ENCODE measurements at places on chromosomes 12 and 14.

- no peak for DNase-seq
Measured at GRCh38 chr14:89615421-89615820, 198.4 kb upstream of the FOXN3 start.

GRCh38 chr14:50830044-50830931, 674 bp downstream of the NIN start:
- DNase-seq = no peak

- no peak for DNase-seq
Measured at GRCh38 chr12:6953442-6954315, 2.5 kb downstream of the PTPN6 start.

GRCh38 chr12:68138480-68138879, 21.1 kb downstream of the IFNG start:
- DNase-seq = no peak

GRCh38 chr12:124778411-124778810, 85.3 kb downstream of the SCARB1 start:
- no peak for DNase-seq

DNA sequence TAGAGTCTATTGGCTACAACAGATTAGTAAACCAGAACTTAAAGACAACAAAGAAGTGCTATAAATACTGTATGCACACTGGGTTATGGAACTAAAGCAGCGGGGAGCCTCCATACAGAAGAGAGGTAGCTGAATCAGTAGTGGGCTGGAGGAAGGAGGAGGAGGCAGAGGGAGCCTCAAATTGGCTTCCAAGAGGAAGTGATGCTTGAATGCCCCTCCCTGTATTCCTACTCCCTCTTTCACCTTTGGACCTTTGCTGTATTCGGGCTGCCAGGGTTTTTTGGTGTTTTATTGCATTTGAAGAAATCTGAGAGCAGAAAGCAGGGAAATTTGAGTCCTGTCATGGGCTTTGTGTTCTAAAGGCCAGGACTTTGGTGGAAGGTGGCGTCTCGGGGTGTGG, 104.0 kb upstream of the PTPRB start:
- DNase-seq = no peak

DNA sequence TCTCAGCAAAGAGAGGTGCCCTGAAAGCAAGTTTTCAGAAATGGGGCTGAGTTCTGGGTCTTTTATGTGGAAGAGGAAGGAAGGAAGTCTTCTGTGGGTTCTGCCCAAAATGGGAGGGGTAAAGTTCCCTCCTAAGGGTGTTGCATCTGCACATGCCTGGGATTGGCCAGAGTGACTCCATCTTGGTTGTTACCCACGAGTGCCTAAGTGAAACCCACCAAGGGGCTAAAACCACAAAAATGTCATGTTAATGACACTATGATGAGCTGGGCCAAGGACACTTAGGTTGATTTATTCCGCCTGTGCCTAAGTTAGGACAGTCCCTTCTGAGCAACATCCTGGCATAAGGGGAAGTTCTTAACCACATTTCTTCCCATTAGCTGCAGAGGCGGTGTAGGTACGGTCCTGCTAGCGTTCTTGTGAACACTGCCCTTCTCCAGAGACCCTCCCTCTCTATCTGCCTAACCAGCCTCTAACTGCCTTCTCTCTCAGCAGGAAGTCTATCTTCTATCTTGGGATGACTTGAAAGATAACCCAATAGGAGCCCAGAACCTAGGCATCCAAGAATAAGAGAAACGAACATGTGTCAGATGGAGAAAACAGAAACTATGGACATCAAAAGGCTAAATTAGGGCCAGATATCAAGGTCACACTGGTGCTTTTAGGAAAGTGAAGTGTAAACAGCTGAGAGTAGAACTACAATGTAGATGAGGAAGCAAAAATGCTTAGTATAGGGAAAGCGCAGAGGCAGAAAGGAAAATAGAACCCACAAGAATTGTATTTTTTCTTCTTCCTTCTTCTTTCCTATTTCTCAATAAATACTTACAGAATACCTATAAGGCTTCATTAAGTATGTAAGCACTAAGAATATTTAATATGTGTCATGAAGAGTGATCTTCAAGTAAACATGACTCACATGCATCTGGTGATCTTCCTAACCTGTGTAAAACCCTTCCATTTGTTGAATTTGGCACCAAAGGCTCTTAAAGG, 104.2 kb upstream of the AMN1 start:
- DNase-seq = no peak

DNA sequence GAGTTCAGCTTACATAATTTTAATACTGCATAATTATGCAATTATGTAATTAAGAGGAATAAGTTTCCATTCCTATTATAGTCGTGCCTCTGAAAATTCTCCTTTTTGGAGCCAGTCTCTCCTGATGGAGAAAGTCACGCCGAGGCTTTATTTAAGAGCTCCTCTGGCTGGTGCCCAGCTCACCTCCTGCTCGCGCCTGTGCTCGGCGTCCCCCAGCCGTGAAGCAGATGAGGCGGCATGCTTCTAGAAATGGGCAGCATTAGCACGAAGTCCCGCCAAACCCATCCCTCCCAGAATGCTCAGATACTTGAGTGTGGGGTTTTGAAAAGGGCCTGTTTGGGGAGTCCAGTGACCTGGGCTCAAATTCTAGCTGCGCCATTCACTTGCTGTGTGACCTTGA, 153.0 kb downstream of the PHETA1 start:
- DNase-seq = no peak

- no peak for DNase-seq
Measured at GRCh38 chr12:64743206-64743605, 16.0 kb downstream of the GNS start.

- no peak for DNase-seq
Measured at GRCh38 chr14:80213602-80214001, 2.3 kb upstream of the DIO2 start.

- DNase-seq = no peak
Measured at GRCh38 chr12:97385121-97385520, 77.5 kb upstream of the RMST start.

- no peak for DNase-seq
Measured at GRCh38 chr12:75437564-75437963, 43.0 kb upstream of the GLIPR1 start.

GRCh38 chr12:123139926-123140675, 10.8 kb downstream of the PITPNM2 start:
- no peak for DNase-seq

DNA sequence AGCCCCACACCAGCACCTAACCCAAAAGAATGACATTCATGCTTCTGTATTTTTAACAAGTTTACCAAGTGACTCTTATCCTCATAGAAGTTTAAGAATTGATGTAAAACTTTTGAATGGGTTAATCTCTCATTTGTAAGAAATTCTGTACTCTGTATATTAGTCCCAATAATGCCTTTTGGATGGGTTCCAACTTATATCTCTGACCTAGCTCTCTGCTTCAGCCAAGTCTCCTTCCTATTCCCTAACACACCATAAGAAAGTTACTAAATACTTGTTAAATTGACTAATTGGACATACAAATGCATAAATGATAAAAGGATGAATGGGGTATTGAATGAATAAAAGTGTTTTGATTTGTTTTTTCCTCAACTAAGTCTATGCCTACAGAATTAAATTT, 557.3 kb downstream of the TMTC2 start:
- no peak for DNase-seq

Measured in amniotic stem cell (primary cell).